ENCODE measurements at places on chromosomes 11 and 22. TPM values are rescaled to one million over a fixed set of nuclear protein-coding genes. Genes with fewer than 3 reads are reported as not detected.

The CCDC116 gene
- not detected for total RNA-seq

The IGSF22 gene
- total RNA-seq = 0.08 TPM

The CRYBA4 gene
- total RNA-seq = not detected

The RPS6KA4 gene
- 54.7 TPM for total RNA-seq

The OR4C11 gene
- total RNA-seq = not detected

The NLRP10 gene
- total RNA-seq = 0.08 TPM

The OR8G5 gene
- not detected for total RNA-seq

The ANKK1 gene
- 1.6 TPM for total RNA-seq

The ASCL2 gene
- total RNA-seq = 0.87 TPM

The TENM4 gene
- 9.4 TPM for total RNA-seq

The OR51I1 gene
- not detected for total RNA-seq

The APLP2 gene
- 399 TPM for total RNA-seq

The SAA1 gene
- 160 TPM for total RNA-seq

The GUCY1A2 gene
- total RNA-seq = 0.08 TPM

The TEX54 gene
- total RNA-seq = not detected

The MMP27 gene
- total RNA-seq = not detected

The GRK3 gene
- total RNA-seq = 5.0 TPM

The YDJC gene
- total RNA-seq = 103 TPM

The ANGPTL5 gene
- total RNA-seq = not detected

The SLC29A2 gene
- total RNA-seq = 3.1 TPM

The OR52A1 gene
- not detected for total RNA-seq

The CHST1 gene
- total RNA-seq = 2.0 TPM

The TRIM29 gene
- total RNA-seq = 178 TPM

The FAM180B gene
- total RNA-seq = not detected

The SGSM1 gene
- total RNA-seq = 0.04 TPM

The SBF2 gene
- 15.4 TPM for total RNA-seq

The SPINDOC gene
- 18.1 TPM for total RNA-seq

The CRACR2B gene
- 0.68 TPM for total RNA-seq

All from hair follicular keratinocyte (primary cell).